Hypothalamus (tissue), 51 donors: ENCODE measurements at places on chromosomes 7 and 10.

- DNase-seq = no peak
Observed at GRCh38 chr7:80665526-80665925, 27.1 kb downstream of the CD36 start.

- DNase-seq = no peak
Observed at GRCh38 chr10:45585131-45585530, 87.4 kb downstream of the ZFAND4 start.

DNA sequence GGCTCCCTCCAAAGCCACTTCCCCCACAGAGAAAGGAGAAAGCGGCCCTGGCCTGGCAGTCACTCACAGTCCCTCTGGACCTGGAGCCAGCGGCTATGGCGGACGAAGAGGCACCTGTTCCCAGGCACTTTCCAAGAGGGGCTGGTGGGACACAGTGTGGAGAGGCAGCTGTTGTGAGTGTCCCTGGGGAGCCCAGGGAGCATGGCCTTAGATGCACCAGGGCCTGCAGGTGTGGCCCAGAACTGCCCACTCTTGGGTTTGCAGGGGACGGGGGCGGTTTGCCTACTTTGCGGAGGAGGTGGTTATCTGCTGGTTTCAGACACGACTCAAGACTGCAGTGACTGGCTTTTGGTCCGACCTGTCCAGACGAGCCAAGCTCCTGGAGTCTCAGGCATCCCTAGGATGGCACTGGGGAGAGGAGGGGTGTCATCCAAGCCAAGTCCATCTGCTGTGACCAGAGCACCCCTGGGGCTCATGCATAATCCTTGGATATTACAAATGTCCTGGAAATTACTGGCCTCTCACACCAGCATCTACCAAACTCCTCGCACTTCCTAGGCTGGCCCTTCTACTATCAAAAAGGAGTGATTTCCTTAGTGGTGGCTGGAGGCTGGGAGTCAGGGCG lies 18.4 kb downstream of the CTBP2 start:
- DNase-seq = no peak

GRCh38 chr10:28850784-28851183 lies 173.5 kb downstream of the BAMBI start:
- no peak for DNase-seq

- DNase-seq = no peak
Observed at GRCh38 chr10:108147346-108147745, 982.8 kb upstream of the SORCS1 start.

- DNase-seq = no peak
Observed at GRCh38 chr10:46291817-46292572, 5.2 kb downstream of the ANTXRL start.

DNA sequence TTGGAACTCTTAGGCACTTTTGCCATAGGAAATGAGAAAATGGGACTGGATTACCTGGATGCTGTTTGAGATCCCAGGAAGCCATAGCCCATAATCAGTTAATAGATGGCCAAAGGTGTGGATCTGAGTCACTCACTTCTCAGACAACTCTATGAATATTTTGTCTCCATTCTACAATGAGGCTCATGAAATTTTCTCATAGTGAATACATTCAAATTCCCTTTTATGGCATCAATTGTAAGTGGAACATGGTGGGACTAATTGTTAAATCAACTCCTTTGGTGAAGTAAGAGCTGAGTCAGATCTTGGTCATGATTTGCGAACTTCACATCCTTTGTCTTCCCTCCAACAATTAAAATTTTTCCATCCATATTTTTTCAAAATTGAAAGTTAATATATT lies 222.1 kb downstream of the ARL4A start:
- no peak for DNase-seq

DNA sequence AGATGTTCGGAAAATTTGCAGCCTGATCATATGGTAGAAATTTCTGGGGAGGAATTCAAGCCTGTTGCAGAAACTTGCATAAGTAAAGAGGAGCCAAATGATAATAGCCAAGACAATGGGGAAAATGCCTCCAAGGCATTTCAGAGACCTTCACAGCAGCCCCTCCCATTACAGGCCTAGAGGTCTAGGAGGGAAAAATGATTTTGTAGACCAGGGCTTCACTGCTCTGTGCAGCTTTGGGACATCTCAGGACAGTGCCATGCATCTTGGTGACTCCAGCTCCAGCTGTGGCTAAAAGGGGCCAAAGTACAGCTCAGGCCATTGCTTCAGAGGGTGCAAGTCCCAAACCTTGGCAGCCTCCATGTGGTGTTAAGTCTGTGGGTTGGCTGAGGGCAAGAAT lies 50.6 kb upstream of the CYP2C18 start:
- DNase-seq = no peak

- peak; percentile 11 for DNase-seq
Observed at GRCh38 chr7:73606801-73607691, 17.3 kb downstream of the MLXIPL start.

DNA sequence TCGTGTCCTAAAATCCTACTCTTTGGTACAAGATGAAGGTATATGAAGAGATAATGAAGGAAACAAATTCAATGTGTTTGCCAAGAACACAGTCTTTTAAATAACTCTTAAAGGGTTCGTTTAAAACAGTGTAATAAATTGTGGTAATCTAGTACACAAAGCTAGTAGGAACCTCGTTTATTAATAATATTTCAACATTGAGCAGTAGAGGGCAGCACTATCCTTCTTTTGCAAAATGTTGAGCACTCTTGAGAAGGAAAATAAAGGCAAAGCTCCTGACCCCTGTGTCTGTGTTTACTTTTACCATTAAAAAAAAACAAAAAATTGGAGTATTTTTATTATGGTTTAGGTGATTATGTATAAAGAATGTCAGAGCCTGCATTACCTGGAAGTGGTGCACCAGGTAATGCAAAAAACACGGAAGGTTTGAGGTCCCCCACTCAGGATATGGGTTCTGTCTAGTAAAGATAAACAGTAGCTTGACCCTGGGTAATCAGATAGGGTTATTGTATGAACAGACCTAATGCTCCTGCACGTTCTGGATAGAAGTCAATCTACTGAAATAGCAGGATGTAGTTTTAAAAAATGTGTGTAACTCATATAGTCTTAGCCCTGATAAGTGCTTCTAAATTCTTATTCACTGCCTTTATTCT lies 5.7 kb upstream of the GOT1 start:
- no peak for DNase-seq

DNA sequence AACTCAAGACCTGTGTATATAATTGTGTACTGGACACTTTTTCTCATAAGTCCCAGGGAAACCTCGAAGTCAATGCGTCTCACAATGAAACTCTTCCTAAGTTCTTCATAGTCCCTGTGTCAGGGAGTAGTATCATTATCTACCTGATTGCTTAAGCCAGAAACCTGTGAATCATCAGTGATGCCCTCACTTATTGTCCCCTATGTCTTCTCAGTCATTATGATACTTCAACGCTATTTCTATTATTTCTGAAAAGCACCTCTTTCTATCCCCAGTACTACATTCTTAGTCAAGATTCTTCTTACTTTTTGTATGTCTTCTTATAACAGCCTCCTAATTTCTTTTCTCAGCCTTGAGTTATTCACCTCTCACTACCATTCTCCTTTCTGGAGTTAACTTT lies 94.3 kb downstream of the OTUD1 start:
- DNase-seq = no peak

DNA sequence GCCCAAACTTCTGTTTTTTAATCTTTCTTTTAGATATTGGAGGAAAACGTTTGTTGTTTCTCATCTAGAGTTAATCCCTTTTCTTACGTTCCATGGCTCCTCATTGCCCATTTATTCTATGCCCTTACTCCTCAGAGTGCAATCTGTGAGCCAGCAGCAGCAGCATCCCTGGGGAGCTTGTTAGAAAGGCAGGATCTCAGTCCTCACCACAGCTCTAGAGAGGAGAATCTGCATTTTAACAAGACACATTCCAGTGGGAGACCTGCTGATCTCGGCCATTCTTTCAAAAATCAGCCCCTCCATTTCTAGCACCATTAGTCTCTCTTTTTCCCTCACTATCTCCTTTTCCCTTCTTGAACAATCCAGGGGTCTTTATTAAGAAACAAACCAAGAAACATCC lies 84.4 kb upstream of the NOBOX start:
- DNase-seq = no peak

GRCh38 chr10:131203456-131204357 lies 107.8 kb downstream of the TCERG1L start:
- no peak for DNase-seq

- no peak for DNase-seq
Observed at GRCh38 chr10:116146372-116147140, 126.5 kb downstream of the GFRA1 start.

GRCh38 chr10:122643931-122644534 lies 55.6 kb downstream of the C10orf120 start:
- DNase-seq = no peak

- DNase-seq = no peak
Observed at GRCh38 chr7:12434012-12434642, 30.5 kb upstream of the VWDE start.

GRCh38 chr7:137328373-137329120 lies 15.0 kb downstream of the PTN start:
- DNase-seq = no peak

DNA sequence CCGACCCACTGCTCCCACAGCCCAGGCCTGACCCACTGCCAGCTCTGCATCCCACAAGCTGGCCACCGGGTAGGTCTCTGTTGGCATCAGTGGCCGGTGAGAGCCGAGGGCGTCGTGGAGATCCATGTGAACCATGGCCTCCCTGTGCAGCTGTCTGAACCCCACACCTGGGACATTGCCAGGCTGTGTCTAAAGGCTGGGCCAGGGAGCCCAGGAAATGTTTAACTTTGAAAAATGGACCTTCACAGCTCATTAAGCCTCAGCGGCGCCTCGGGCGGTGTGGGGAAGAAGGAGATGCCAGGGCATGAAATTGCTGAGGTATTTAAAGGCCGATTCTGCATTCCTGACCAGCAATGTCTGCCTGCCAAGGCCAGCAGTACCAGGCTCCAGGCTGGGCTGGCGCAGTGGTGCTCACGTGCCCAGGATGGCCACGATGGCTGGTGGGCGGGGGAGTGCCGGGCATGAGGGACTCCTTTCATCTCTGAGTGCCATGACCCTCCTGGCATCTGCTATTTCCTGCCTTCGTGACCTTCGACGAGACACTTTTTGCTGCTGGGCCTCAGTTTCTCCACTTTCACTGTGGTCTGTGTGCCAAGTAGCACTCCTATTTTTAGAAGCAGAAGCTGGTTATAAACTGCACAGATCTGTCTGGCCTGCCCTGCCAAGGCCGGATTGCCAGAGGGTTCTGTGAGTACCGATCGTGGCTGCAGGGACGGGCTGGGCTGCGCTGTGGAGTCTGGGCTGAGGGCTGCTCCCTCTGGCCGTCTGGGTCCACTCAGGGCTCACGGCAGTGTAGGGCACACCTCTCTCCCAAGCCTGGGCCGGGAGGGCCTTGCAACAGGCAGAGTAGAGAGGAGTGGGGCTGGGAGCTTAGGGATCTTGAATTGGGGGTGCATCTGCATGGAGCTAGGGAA lies 21.8 kb downstream of the ELFN1 start:
- peak; percentile 30 for DNase-seq

GRCh38 chr7:111690364-111691111 lies 128.2 kb upstream of the IMMP2L start:
- DNase-seq = no peak

DNA sequence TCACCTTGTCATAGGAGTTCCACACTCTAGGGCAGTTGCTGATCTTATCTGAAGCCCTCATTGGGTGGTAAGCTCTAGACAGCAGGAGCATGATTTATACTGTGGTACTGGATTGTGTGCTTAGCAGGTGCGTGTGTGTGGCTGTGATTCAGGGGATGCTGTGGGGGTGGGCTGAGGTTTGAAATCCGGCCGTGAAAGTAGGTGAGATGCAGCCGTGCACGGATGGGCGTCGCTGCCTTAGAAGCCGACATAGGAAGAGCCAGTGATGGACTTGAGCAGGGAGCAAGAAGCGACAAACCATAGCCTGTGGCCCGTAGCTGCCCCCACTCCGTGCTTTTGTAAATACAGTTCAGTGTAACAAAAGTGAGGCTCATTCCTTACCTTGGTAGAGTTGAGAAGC lies 38.2 kb downstream of the PROSER2 start:
- no peak for DNase-seq

- no peak for DNase-seq
Observed at GRCh38 chr10:34029455-34029854, 695.0 kb upstream of the NRP1 start.

- DNase-seq = no peak
Observed at GRCh38 chr7:36985316-36985715, 261.0 kb upstream of the AOAH start.

DNA sequence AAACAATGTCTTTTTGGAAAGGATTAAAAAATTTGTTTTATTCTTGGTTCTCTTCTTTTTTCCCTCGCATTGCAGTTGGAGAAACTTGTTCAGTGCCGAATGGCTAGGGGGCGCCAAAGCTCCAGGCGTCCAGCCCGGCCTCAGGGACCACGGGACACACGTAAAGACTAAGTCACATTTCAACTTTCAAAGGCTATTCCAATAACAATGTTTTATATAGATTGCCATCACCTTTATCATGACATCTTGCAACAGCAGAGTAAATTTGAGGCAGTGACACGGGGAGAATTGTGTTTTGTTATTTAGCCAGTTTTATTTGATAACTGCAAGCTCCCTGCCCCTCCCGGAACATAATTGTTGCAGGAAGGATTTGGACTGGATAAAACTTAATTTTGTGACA lies 2.2 kb upstream of the IGFBP3 start:
- DNase-seq = peak; percentile 55

DNA sequence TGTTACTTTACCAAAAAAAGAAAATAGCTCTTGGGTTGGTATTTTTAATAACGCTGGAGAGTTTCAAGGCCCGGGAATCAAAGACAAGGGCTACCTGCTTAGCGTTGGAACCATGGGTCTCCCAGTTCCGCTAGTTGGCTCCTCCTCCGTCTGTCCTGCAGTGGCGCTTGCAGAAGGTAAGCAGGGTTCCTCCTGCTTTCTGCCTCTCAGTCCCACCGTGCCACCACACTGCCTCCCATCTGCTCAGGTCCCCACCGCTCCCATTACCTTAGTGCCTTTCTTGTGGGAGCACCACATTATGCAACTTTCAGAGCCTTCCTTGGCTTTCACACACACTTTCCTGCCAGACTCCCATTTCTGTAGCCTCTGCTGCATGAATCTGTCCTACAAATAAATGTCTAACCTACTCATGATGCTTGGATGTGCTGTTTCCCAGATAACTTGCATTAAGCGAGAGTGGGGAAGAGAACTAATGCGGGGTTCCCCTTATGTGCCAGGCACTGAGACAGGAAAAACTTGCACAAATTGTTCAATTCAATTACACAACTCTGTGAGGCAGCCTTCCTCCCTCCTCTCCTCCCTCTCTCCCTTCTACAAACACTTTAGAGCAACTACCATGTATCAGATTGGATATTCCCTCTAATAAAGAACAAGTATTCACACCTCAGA lies 124.5 kb downstream of the AOAH start:
- DNase-seq = no peak
